ENCODE measurements at places on chromosomes 2 and 18.

- no peak for DNase-seq
Measured at GRCh38 chr2:11985817-11986566, 239.6 kb downstream of the LPIN1 start.

GRCh38 chr18:41021089-41021488, 933.9 kb upstream of the PIK3C3 start:
- DNase-seq = no peak

- DNase-seq = no peak
Measured at GRCh38 chr18:48656176-48656575, 117.3 kb downstream of the CTIF start.

DNA sequence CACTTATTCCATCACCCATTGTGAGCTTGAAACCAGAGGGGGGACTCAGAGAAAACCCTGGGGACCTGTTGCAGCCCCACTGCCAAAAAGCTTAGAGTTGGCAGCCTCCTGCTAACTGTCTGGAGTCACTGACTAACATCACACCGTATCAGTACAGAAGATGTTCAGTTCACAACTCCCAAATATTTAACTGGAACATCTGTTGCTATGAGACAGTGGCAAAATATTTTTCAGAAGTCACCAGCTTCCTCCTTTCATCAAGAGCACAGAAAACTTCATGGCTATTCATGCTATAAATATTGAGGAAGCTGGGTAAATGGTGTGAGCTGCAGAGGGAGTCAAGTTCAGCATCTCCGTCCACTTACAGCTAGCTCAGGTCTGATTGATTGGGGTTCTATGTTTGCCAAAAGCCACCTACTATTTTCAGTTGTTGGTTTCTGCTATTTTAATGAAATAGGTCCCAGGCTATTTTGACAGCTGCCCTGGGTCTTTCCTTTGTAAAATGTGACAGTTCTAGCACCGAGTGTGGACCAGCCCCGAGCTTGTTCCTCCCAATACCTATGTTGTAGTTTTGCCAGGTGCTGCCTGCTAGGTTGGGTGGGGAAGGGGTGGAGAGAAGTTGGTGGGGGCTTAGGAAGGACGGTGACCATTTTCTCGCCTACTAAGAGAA, 9.8 kb downstream of the TUBB6 start:
- no peak for DNase-seq

- DNase-seq = no peak
Measured at GRCh38 chr2:60371681-60372080, 181.8 kb downstream of the BCL11A start.

- DNase-seq = no peak
Measured at GRCh38 chr2:28296904-28297303, 95.8 kb upstream of the FOSL2 start.

- DNase-seq = no peak
Measured at GRCh38 chr2:160126756-160127155, 64.3 kb upstream of the PLA2R1 start.

DNA sequence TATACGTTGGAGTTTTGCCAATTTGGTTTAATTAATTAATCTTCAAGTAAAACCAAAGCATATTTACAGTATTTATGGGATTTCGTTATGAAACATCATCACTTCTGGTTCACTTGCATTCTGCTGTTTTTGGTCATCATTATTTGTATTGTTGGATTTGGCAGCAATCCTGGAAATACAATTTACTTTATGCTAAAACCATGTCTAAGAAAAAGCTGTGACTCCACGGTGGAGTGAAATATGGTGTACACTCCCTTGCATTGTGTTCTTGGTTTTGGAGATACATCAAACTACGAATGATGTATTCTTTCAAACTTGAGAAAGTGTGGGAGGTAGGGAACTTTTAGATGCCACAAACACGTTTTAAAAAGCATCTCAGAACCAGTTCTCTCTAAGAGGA, 106.4 kb downstream of the CTAGE1 start:
- DNase-seq = no peak

GRCh38 chr2:216281876-216282275, 90.4 kb downstream of the MARCHF4 start:
- DNase-seq = no peak

- no peak for DNase-seq
Measured at GRCh38 chr18:48442761-48443160, 33.6 kb upstream of the ZBTB7C start.

GRCh38 chr18:36035253-36035652, 32.1 kb downstream of the RPRD1A start:
- DNase-seq = no peak

- no peak for DNase-seq
Measured at GRCh38 chr2:146451972-146452371, 1392.9 kb upstream of the ACVR2A start.

DNA sequence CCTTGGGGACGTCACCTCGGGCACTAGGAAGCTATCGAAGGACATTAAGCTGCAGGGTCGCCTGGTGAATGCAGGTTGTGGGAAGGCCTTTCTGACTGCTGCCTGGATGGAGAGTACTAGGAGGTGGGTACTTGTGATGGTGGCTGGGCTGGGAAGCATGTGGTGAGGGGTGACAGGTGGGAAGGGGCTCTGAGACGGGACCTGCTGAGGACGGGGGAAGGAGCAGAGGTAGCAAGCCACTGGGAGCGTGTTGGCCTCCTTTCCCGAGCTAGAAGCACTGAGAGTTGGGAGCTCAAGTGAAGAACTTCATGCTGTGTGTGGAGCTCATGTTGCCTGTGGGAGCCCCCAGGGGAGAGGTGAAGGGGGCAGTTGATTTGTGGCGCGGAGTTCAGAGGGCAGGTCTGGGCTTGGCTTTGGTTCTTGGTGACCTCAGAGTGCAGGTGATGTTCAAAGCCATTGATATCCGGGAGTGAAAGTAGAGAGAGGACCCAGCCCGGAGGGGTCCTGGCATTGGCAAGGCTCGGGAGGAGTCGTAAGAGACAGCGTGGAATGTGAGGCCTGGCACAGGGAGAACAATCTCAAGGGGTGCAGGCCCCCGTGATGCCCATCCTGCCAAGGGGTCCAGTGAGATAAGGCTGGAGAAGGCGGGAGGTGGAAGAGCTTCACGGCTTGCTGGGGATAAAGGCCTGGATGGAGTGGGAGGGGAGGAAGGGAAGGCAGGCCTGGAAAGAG, 13.2 kb downstream of the MROH2A start:
- DNase-seq = no peak

- no peak for DNase-seq
Measured at GRCh38 chr18:36813824-36814223, 15.0 kb downstream of the TPGS2 start.

- DNase-seq = no peak
Measured at GRCh38 chr2:72921853-72922252, 4.5 kb downstream of the EMX1 start.

- DNase-seq = no peak
Measured at GRCh38 chr18:78765142-78765541, 214.5 kb upstream of the SALL3 start.

GRCh38 chr2:24891201-24891600, 28.8 kb downstream of the ADCY3 start:
- DNase-seq = no peak

DNA sequence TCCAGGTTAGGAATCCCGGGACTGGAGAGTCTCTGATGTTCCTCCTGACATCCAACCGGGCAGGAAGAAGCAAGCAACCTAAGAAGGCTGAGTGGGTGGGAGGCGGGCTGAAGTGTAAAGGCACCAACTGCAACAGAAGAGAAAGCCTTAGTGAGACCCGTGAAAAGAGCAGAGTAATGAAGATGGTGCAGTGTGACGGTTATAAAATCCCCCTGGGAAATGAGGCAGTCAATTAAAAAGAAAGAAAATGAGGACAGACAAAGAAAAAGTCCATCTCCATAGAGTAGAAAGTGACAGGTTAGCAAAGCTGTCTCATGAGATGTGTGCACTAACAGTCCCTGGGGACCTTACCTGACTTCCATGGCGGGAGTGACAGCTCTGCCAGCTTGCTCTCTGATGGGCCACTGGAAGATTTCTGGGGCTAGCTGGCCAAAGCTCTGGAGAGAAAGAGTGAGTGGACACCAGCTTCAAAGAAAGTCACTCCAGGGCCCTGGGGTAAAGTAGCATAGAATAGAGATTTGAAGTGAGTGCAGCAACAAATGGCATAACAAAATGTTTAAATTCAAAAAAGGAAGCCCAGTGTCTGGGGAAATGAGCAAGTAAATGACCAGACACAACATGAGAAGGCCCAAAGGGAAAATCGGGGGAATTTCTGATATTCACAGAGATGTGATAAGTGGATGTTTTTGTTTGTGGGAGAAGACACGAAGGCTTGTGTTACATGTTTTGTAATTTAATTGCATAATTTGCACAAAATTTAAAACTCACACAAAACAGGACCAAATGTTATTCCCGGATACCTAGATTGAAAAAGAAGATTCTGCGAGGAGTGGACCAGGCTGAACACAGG, 44.1 kb upstream of the IGFBP2 start:
- no peak for DNase-seq

DNA sequence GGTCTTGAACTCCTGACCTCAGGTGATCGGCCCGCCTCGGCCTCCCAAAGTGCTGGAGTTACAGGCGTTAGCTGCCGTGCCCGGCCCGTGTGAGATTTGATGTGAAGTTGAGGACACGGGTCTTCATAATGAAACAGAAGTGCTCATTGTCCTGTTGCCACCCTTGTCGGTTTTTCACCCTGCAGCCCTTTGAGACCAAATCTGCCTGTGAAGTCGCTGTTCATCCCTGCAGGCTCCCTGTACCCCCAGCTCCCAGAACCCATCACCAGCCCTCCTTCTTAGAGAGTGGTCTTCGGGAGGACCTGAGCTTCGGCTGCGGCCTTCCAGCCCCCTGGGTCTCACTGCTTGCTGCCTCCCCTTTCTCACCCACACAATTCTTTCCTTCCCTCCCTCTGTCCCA, 325.2 kb downstream of the GBX2 start:
- no peak for DNase-seq

DNA sequence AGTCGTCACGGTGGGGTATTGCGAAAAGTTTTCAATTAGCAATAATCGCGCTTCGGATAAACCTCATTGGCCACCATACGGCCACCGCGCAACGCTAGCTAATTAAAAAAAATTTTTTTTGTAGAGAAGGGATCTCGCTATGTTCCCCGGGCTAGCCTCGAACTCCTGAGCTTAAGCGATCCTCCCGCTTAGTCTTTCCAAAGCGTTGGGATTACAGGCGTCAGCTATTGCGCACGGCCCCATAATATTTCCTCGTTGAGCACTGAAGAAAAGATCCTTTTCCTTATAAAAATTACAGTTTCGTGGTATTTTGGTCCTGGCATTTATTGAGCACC, 759 bp upstream of the ACTR1B start:
- no peak for DNase-seq

DNA sequence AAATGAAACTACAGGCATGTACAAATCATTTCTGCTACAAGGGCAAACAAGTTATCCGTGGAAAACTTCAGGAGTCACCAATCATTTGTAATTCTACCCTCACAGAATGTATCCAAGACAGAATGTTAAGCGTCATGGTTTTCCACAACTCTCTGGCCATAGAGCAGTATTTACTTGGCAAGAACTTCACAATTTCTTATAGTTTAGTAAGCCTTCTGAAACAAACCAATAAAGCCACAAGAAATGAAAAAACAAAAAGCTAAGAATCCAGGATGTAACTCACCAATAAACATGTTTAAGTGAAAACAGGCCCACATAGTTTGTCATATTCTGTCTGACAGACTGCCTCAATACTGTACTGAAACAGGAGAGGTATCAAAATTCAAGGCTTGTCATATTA, 70.3 kb downstream of the LNPK start:
- no peak for DNase-seq

GRCh38 chr18:35386600-35387100, 9.5 kb upstream of the ZNF396 start:
- DNase-seq = peak; percentile 27
